ENCODE measurements at places on chromosomes 1 and 21.

GRCh38 chr1:87598429-87598828 is 269.7 kb downstream of the LMO4 start:
- DNase-seq, result no peak

- DNase-seq, result no peak
These were observed 41.7 kb upstream of the DISC1 start for GRCh38 chr1:231584921-231585320.

DNA sequence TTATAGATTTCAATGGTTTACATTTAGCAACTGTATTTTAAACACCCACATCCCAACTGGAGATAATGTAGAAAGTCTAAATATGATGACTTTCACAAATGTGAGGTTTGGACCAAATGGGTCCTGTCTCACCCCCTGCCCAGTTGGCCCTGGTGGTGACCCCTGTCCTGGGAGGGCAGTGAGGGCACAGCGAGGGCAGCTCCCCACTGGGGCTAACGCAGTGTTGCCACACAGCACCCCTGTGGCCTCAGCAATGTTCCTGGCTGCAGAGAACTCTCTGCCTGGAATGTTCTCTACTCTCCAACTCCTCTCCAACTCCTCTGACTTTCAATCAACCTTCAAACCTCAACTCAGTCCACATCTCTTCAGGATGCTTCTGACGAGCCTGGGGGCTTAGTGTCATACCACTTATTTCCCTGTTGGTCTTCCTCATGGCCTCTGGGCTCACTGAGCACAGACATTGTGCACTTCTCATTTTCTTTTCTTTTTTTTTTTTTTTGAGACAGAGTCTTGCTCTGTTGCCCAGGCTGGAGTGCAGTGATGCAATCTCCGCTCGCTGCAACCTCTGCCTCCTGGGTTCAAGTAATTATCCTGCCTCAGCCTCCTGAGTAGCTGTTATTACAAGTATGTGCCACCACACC is 25.8 kb downstream of the KCNA10 start:
- DNase-seq, result no peak

DNA sequence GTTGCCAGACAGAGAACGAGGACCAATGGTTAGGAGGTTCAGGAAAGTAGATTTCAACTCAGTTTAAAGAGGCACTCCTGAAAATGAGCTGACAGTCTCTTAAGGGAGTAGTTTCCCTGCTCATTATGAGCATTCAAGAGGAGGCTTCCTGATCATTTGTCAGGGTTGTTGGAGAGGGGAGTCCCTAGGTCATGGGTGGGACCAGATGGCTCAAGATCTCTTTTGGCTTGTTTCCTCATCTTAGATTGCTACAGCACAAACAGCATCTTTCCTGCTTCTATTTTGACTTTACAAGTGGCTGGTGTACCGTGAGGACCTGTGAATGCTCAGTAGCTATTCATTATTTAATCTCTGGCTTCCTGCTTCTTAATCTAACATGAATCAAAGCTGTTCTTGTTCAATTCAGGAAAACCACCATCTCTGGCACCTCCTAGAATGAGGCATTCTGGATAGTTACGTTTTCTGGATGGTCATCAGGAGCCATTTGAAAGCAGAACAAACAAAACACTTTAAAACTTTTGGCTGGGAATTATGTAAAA is 47.6 kb downstream of the PEX14 start:
- DNase-seq, result no peak

GRCh38 chr1:180397175-180397574 is 105.2 kb downstream of the ACBD6 start:
- DNase-seq, result no peak

DNA sequence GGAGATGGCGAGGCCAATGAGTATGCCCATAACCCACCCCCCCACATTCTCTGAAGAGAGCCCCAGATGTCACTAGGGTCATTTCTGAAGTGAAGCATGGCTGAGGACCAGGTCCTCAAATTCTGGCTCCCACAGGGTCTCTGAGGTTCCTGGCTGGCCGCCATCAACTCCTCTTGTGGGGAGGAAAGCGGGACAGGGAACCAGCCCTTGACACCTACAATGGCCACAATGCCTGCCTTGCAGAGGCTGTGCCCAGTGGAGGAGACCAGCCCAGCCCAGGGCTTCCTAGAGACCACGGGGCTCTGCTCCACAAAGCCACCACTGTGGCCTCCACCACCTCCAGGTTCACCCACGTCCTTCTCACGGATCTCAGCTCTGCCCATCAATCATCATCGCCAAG is 120.1 kb upstream of the ARHGEF16 start:
- DNase-seq, result no peak
